CD4-positive, alpha-beta T cell treated with Interferon alpha-2 for 1 hour (primary cell): ENCODE measurements at places on chromosomes 5 and 9.

- DNase-seq, result no peak
Observed at GRCh38 chr5:167798448-167798847, 493.0 kb upstream of the WWC1 start.

DNA sequence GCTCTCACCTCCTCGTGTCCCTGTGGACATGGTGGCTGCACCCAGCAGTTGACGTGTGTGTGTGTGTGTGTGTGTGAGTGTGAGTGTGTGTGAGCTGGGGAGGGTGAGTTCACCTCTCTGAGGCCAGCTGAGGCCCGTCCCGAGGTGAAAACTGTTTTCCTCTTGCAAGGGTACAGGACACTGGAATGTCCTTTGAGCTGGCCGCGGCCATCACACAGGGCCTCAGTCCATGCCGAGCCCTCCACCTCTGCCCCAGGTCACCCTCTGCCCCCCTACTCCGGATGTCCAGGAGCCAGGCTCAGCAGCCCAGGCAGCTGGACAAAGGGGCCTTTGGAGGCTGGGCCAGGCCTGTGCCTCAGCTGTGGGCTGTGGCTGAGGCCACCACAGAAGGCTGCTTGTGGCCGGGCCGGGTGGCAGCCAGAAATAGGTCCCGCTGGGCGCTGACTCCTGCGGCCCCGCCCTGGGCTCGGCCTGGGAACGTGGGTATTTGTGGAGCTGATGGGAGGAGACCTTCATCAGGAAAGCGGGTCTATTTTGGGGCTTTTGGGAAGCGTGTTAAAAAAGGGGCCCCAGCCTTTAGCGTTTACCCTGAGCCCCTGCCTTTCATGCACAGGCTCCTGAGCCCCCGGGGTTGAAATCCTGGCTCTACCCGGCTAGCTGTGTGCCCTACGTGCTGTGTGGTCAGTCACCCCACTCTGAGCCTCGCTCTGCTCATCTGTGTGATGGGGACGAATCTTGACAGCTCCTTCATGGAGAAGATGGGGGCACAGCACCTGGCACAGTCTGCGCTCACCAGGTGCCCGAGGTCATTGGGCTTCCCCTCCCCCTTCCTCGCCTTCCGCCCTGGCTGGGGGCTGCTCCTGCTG, 75.1 kb upstream of the IER5L start:
- DNase-seq, result no peak

DNA sequence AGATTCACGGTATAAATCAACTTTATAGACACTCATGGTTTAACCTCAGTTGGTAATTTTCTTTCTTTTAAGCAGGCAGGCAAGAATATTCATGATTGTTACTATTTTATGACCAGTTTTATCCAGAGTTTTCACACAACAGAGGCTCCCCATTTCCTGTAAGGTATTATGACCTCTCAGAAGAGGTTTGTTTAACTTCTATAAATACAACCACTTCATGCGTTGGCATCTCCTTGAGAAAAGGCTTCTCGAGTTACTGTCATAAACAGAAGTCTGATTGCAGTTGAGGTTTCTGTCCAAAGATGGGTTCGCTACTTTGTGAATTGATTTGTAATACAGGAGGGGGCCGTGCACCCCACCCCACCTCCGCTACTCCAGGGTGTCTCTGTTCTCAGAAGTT, 55.3 kb downstream of the ENTREP1 start:
- DNase-seq, result no peak

GRCh38 chr9:110320651-110321445, 16.8 kb downstream of the TXNDC8 start:
- no peak for DNase-seq

DNA sequence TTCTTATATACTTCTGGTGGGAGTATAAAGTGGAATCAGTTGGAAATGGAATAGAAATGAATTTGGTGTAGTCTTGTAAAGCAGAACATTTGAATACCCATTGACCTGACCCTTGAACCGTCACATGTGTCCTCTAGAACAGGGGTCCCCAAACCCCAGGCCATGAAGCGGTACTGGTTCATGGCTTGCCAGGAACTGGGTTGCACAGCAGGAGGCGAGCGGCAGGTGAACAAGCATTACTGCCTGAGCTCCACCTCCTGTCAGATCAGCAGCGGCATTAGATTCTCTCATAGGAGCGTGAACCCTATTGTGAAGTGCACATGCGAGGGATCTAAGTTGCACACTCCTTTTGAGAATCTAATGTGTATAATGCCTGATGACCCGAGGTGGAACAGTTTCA, 80.0 kb downstream of the RANBP17 start:
- DNase-seq, result no peak

DNA sequence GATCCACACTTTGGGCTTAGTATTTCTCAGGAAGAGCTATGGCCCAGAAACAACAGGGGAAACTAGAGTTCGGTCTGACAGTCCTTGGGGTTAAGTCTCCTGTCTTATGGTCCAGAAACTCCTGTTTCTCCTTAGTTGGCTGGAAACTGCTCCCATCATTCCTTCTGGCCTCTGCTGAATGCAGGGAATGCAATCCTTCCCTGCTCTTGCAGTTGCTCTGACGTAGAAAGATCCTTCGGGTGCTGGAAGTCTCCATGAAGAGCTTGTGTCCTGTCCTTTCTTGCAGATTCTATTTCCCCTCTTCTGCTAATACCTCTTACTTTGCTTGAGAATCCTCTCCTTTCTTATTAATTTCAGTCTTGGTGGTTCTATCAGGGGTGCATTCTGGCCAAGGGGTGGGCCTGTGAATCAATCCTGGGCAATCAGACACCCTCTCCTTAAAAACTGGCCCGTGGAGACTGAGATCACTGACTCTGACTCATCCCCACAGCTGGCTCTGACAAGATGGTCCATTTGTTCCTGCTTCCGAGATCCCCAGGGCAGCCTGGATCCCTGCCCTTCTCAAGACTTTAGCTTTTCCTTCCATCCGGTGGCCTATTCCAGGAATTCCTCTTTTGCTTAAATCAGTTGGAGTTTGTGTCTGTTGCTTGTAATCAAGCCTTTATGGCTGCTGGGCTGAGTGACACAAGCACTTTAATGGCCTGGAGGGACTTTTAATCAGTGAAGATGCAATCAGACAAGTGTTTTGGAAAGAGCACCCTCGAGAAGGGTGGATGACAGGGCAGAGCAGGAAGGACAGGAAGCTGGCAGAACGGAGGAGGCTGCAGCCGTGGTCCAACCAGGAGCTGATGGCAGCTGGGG, 23.7 kb downstream of the PTGS1 start:
- DNase-seq, result no peak
